ENCODE measurements at places on chromosomes 1 and 21.

- no peak for DNase-seq
Observed at GRCh38 chr1:83637009-83637408, 361.9 kb downstream of the TTLL7 start.

DNA sequence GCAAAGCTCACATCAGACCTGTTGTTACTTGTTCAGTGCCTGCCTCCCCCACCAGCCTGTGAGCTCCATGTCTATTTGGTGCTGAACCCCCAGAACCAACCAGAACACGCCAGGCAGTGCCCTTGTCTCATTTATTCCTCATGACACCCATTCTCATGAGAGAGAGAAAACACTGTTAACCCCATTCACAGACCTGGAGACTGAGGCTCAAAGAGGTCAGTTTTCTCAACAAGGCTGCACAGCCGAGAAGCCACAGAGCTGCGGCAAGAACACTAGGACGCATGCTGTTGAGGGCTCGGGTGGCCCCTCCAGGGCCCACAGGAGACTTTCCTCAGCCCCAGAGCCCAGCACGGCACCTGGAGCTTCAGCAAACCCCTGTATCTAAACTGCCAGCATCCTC, 13.1 kb downstream of the KCNN3 start:
- DNase-seq = no peak

- no peak for DNase-seq
Observed at GRCh38 chr1:159686599-159687299, 27.6 kb downstream of the CRP start.

DNA sequence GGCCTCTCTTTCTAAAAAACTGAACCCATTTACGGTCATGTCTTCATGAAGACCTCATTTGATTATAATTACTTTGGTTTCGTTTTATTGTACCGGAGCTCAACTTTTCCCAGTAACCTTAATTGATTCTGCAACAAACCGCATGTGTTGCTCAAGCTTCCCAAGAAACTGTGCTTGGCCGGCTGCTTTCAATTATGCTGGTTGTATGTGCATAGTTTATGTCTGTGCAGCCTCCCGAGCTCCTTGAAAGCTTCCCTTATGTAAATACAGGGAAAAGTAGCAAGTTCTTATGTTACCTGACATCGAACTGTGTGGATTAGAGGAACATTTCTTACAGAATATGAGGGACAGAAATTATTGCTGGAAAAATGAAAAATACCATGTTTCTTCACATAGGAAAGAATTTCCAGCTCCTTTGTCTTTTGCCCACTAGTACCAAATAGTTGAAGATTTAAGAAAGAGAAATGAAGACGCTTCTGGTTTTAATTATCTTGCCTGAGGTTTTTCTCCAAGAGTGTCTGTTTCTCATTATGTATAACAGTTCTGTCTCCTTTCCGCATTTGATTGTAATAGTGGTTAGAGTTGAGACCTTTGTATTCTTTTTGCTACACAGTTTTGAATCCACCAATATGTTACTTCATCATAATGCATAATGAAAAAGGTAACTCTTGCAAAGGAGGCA, 2.1 kb downstream of the VCAM1 start:
- DNase-seq = no peak

GRCh38 chr1:224879162-224879803, 50.2 kb upstream of the DNAH14 start:
- DNase-seq = no peak

- DNase-seq = no peak
Observed at GRCh38 chr1:183638649-183639387, 3.2 kb upstream of the ARPC5 start.

GRCh38 chr21:40080385-40080784, 213.1 kb downstream of the PCP4 start:
- DNase-seq = no peak

DNA sequence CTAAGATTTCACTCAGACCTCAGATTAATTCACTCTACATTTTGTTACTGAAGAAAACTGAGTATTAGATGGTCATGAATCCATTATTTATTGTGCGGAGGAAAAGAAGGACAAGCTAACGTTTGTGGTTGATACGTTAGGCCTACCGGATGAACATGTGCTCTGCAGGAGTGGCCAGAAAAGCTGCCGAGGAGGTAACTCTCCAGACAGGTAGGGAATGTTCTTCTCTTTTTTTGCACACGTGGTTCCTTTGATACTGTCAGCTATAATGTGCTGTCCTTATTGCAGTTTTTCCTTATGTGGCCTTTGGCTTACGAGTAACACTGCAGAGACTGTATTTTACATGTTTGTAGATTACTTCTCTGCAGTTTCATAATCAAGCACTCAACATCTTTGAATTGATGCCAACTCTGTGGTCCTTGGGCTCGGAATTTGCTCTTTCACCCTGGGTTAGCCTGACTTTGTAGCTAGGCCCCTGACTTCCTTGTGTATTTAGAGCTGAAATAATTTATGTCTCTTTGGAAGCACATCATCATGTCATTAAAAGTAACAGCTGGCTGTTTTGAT, 13.6 kb downstream of the MTR start:
- no peak for DNase-seq

DNA sequence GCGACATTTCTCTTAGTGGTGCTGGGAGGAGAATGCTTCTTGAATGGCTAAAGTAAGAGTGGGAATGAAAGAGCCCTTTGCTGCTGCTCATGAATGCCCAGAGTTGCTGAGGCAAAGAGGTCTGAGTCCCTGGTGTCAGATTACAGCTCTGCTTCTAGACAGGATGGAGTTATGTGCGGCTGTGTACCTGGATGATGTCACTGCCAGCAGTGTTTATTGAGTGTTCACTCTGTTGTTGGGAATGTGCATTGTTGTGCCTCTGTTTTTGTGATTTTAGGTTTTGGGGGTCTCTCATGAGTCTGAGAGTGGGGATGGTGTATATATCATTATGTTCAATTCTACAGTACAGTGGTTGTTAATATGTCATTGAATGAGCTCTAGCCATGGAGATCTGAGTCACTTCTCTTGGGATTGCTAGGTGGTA, 2.7 kb downstream of the CDC14A start:
- no peak for DNase-seq

GRCh38 chr21:25428537-25428936, 178.7 kb downstream of the MRPL39 start:
- no peak for DNase-seq

GRCh38 chr1:193543259-193543658, 356.8 kb upstream of the B3GALT2 start:
- no peak for DNase-seq

- DNase-seq = no peak
Observed at GRCh38 chr1:87252406-87252805, 76.3 kb upstream of the LMO4 start.

DNA sequence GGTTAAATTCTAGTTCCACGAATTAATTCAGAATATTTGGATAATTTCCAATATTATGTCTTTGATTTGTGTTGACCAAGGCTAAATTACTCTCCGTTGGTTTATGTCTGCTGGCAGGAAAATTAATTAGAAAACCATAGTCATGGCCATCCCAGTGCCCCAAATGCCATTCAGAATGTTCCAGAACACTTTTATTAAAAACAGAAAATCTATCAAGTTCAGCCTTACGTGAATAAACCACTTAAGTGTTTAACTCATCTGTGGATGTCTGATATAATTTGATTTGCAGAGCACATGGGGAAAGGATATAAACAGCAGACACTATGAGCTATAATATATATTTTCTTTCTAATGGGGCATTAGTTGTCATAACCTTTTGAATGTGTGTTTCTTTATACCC, 480.7 kb downstream of the MRPL39 start:
- DNase-seq = no peak

DNA sequence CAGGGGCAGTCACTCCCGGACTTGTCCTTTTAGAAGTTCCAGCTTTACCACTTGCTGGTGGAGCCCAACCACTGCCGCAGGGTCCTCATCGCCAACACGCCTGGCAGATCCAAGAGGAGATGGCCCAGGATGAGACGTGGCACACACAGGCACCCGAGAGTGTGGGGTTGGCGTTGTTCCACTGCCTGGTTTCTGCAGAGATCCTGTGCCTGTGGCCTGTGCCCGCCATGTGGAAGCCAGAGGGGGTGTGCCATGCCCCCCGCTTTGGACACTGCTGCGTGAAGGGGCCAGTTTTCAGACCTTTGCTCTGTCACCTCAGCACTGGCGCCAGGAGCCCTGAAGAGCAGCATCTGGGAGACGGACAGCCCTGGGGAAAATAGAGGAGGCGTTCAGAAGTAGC, 10.8 kb downstream of the CD46 start:
- no peak for DNase-seq

DNA sequence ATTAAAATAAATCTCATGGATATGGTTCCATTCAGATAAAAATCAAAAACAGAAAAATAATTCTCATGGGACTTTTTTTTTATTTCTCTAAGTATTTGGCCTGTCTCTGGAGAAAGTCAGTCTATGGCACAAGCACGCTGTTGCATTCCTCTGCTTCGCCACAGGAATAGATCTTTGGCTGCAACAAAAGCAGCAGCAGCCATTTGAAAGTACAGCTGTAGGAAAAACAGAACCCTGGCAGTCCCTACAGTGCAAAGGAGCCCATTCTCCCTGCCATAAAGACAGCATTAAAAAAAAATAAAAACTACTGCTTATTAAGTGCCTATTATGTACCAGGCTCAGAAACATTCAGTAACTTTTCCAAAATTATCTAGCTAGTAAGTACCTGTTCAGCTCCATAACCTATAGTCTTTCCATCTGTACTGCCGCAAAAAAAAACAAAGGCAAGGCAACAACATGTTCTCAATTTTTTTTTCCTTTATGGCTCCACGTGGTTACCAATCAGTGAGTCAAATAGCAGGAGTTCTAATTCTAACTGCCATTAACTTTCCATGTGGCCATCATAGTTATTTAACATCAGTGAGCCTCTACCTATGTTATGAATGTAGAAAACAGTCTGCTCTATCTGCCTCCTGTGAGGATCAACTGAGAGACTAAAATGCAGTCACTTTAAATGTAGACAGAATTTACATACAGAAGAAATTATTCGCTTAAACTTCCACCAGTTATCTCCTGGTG, 22.7 kb downstream of the SLC35D1 start:
- DNase-seq = no peak

DNA sequence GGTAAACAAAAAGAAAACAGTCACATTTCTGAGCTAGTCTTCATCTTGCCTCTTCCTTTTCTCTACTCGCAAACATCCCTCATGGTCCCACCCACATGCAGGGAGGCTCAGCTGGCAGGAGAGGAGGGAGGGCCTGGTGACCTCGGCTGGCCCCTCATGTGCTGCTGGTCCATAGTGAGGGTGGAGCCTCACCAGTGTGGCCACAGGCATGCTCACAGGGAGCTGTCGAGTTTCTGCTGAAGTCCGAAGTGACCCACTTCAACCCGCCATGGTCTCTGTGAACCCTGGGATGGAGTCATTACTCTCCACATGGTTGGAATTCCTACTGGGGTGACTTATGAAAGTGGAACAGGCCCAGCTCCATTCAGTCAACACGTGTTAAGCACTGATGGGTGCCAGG, 253.4 kb downstream of the RHOU start:
- no peak for DNase-seq

DNA sequence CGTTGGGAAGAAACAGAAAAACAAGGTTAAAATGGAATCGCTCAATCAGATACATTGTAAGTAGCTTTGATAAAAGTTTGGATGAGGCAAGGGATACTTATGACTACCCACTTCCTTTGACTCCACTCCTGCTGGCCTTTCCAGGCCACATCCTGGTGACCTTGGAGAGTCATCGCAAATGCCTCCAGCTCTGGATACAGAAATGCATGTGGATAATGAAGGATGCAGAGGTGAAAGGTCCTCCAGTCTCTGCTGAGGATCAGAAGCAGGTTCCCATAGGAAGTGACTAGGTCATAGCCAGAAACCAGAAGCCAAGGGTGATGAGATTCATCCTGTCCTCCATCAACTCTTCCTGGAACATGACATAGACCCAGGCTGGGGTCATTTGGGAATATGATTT, 6.2 kb upstream of the CAMK1G start:
- DNase-seq = no peak

DNA sequence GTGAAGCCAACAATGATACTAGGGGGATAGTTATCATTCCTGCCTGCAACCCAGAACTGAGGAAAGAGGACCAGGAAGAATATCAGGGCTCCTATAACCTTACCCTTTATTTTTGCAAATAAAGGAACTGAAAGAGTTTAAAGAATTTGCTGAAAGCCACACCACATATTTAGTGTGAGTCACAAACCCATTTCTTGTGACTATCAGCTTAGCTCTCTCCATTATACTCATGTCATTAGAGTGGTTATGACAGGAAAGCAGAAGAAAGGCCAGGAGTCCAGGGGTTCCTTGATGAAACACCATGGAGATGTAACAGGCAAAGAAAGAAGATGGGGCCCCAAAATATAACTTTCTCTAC, 141.1 kb upstream of the SAMSN1 start:
- no peak for DNase-seq

DNA sequence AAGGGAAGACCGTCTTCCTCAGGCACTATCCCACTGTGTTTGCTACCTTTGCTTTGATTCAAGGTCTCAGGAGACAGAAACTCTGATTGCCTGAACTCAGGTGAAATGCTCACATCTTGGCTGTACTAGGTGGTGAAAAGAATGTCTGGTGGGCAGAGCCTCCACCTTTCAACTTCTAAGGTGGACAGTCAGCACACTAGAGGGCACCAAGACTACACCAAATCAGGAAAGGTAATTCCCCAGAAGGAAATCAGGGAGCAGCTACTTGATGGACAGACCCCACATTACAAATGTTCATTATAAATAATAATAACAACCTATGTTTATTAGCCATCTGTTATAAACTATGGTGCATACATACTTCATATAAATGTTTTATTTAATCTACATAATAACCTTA, 220.9 kb downstream of the ATG4C start:
- no peak for DNase-seq

GRCh38 chr21:40689217-40689616, 157.7 kb downstream of the DSCAM start:
- DNase-seq = no peak

GRCh38 chr1:82948386-82948785, 1050.5 kb downstream of the TTLL7 start:
- DNase-seq = no peak

- no peak for DNase-seq
Observed at GRCh38 chr1:145777357-145778145, 46.3 kb downstream of the RNF115 start.

GRCh38 chr1:51515312-51515960, 3.6 kb downstream of the EPS15 start:
- DNase-seq = no peak

DNA sequence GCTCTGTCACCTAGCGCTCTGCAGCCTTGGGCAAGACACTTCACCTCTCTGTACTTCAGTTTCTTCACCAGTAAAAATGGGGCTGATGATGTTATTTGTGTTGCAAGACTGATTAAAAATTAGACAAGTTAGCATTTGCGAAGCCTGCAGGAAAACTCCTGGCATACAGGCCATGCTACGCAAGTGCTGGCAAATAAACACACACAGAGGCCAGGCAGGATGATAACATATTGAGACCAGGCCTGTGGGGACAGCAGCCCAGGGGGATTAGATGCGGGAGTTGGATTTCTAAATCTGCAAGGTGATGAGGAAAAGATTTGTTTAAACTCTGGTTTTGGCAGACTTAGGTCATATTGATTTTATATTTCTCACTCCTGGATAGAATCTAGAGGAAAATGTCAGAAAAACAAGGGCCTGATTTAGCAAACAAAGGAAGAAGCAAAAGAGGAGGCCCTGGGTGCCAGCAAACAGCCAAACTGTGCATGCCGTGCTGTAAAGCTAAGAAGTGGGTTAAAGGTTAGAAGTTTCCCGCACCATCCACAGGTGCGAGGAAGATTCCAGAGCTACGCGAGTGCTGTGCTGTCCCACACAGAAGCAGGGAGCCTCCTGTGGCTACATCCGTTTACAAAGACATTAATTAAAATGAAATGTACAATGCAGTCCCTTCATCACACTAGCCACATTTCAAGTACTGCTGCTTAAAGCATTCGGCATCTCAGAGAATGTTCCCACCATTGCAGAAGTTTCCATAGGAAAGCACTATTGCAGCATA, 532.2 kb downstream of the NPHP4 start:
- no peak for DNase-seq

Measured in esophagus squamous epithelium (tissue), 5 donors.